MCF 10A (cell line): ENCODE measurements at places on chromosomes 12 and 14.
A peak's percentile ranks its signal among the peaks of the same experiment; 100 is the strongest.

DNA sequence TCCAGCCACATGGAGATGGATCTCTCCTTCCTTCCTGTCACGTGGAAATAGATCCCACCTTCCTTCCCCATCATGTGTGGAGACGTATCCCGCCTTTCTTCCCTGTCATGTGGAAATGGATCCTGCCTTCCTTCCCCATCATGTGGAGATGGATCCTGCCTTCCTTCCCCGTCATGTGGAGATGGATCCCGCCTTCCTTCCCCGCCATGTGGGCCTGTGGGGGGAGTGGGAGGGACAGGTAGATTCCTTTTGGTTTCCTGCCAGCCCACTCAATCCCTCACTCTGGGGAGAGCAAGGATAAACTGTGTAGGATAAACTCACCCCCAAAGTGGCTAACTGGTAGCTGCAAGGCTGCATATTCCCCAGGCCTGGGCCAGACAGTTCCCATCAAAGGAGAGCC, 31.7 kb upstream of the TDRD9 start:
- no peak overlapping the region for H3K27ac ChIP-seq
- H3K36me3 ChIP-seq: no peaks in the 10 kb centered on the region
- no peak for DNase-seq

DNA sequence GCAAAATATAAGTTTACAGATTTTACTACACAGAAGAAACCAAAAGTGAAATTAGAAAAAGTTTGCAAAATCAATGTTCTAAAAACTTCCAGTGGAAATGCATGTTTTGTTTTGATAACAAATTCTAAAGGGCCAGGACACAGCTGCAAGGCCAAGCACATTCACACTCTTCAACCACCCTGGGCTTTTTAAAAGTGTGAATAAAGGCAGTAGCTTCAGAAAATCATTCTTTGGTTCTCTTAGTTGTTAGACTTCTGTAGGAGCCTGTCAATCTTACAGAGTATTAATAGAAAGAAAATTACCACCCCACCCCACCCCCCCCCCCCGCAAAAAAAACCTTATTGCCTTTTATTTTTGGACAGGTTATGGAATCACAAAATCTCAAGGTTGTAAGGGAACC, 105.2 kb upstream of the EGLN3 start:
- no peak for DNase-seq
- peaks cover 17% of the 10 kb centered on the region for H3K4me1 ChIP-seq
- no peak overlapping the region for H3K27ac ChIP-seq
- no peak overlapping the region for H3K4me3 ChIP-seq
- no peaks in the 10 kb centered on the region for H3K36me3 ChIP-seq

GRCh38 chr14:31403707-31404106, 16.6 kb downstream of the HEATR5A start:
- no peak for DNase-seq
- no peaks in the 10 kb centered on the region for H3K27me3 ChIP-seq
- H3K27ac ChIP-seq: no peak overlapping the region
- H3K4me1 ChIP-seq: no peaks in the 10 kb centered on the region
- peaks cover 17% of the 10 kb centered on the region for H3K36me3 ChIP-seq

DNA sequence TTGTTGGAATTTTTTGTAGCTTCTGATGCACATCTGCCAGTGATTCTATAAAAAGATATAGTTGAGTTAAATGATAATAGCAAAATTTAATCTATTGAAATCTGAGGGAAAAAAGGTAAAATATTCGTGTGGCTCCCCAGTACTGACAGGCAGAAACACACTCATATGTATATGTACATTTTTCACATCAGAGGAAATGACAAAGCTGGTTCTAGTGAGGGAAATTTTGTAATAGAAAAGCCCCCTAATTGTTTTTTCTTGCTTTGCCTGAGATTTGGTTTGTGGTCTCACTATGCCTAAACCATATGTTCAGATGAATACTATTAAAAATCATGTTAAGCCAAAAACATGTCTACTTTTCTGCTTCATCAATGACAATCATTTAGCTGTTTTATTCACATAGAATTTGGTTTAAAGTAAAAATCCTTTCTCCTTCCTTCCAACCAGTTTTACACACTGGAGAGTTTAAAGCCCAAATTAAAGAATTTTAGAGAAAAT, 203.5 kb downstream of the ANO6 start:
- H3K27ac ChIP-seq: no peak overlapping the region
- H3K4me3 ChIP-seq: no peak overlapping the region
- H3K36me3 ChIP-seq: peaks cover 39% of the 10 kb centered on the region
- H3K27me3 ChIP-seq: no peaks in the 10 kb centered on the region
- DNase-seq: no peak

- DNase-seq: peak; percentile 81
- H3K4me1 ChIP-seq: no peaks in the 10 kb centered on the region
- H3K27ac ChIP-seq: no peak overlapping the region
- H3K36me3 ChIP-seq: no peaks in the 10 kb centered on the region
These were observed 1494.7 kb upstream of the TMEM132C start for GRCh38 chr12:126772171-126772864.

GRCh38 chr14:69331206-69331605, 66.9 kb downstream of the ERH start:
- H3K4me3 ChIP-seq: no peak overlapping the region
- H3K27ac ChIP-seq: no peak overlapping the region
- H3K4me1 ChIP-seq: no peaks in the 10 kb centered on the region
- DNase-seq: no peak

- no peaks in the 10 kb centered on the region for H3K27me3 ChIP-seq
- H3K4me1 ChIP-seq: no peaks in the 10 kb centered on the region
- no peak overlapping the region for H3K27ac ChIP-seq
- H3K36me3 ChIP-seq: peaks cover 100% of the 10 kb centered on the region
- H3K4me3 ChIP-seq: no peak overlapping the region
These were observed 13.9 kb upstream of the RPLP0 start for GRCh38 chr12:120214626-120215356.

DNA sequence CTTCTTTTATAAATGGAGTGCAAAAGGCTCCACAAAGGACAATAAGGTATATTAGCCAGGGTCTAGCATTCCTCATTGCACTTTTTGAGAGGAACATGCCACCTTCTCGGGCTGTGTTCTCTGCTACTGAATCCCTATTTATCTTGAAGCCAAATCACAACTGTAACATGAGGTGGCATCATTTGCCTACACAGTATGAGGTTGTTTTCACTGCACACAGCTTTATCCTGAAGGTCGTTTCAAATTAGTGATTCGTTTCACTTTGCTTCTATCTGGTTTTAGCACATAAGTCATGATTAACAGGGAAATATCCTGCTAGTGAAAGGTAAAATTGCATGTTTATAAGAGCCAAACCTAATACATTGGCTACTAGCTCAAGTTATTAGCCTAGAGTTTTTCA, 153.8 kb downstream of the SLC35F4 start:
- H3K36me3 ChIP-seq: no peaks in the 10 kb centered on the region
- peaks cover 5% of the 10 kb centered on the region for H3K4me1 ChIP-seq
- DNase-seq: no peak
- no peak overlapping the region for H3K4me3 ChIP-seq
- no peaks in the 10 kb centered on the region for H3K27me3 ChIP-seq

GRCh38 chr14:100443603-100444002, 120.5 kb downstream of the SLC25A47 start:
- H3K36me3 ChIP-seq: no peaks in the 10 kb centered on the region
- H3K4me3 ChIP-seq: no peak overlapping the region
- no peaks in the 10 kb centered on the region for H3K27me3 ChIP-seq

GRCh38 chr12:1559676-1560091, 34.7 kb downstream of the FBXL14 start:
- no peaks in the 10 kb centered on the region for H3K4me1 ChIP-seq
- no peak for DNase-seq
- no peaks in the 10 kb centered on the region for H3K36me3 ChIP-seq
- no peaks in the 10 kb centered on the region for H3K27me3 ChIP-seq
- H3K4me3 ChIP-seq: no peak overlapping the region
- H3K27ac ChIP-seq: no peak overlapping the region

DNA sequence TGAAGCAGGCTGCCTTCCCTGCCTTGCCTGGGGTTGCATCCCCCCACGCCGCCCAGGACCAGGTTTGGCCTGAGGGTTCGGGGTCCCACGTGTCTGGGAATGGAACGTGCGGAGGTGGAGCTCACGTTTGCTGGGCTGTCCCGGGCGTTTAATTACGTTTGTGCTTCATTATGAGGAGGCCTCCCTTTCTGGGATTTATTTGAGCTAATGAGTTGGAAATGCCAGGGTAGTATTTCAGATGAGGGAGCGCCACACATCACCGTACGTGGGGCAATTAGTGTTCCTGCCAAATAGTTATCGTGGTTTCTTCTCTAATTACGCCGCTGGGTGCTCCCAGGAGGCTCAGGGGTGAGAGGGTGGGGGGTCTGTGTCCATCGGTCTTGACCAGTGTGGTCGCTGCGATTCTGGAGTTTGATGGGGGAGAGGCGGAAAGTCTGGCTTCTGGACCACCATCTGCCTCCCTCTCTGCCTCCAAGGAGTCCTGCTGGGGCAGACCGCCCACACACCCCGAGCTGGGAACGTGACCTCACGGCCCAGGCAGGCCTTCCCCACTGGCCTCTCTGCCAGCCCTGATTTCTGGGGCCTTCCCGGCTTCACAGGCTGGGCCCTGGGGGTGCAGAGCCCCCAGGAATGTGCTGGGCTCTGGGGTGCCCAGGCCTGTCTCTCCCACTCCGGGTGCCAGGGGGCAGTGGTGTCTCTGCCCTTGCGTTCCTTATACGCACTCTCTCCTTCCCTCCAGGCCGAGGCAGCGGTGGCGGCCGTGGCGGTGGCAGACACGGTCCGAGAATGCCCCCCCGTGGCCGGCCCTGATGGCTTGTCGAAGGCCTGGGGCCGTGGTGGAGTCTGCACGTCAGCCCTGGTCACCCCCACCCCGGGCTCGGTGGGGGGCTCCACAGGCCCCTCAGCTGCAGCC, 18.9 kb downstream of the KIF26A start:
- peaks cover 6% of the 10 kb centered on the region for H3K4me1 ChIP-seq
- H3K27ac ChIP-seq: no peak overlapping the region
- no peak overlapping the region for H3K4me3 ChIP-seq
- H3K27me3 ChIP-seq: no peaks in the 10 kb centered on the region

DNA sequence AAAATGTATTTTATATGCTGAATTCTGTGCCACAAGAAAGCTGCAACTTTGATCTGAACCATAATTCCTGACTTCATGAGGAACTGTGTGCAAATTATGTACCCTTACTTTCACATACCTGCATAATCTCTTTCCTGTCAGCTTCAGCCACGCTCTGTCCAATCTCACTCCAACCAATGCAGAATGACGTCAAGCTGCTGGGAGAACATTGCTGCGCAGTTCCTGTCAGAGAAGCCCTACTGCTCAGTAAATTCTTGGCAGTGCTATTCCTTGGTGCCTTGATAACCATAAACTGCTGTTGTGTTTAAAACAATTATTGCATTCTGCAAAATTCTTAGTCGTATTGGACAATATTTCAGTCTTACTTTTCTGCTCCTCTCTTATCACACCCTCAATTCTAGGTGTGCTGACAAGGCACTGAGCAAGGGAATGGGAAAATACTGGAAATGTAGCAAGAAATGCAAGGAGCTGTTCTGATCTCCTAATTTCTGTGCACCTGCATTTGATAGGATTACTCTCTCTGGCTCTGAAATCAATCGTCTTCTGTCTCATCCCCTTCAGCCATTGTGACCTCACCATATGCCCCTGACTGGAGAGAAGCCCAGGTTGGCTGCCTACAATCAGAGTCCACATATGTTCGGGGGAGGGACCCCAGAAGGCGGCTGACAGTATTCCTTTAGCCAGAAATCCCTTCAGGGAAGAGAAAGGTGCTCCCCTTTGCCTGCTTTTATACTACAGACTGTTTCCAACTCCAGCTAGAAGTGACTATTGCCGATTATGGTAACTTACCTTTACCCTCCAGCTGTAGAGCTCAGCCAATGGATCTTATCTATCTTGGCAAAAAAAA, 274.9 kb upstream of the NOVA1 start:
- H3K4me3 ChIP-seq: no peak overlapping the region
- H3K4me1 ChIP-seq: peaks cover 4% of the 10 kb centered on the region
- H3K27me3 ChIP-seq: peaks cover 60% of the 10 kb centered on the region

- no peaks in the 10 kb centered on the region for H3K36me3 ChIP-seq
- no peaks in the 10 kb centered on the region for H3K27me3 ChIP-seq
- DNase-seq: peak; percentile 75
- H3K27ac ChIP-seq: no peak overlapping the region
These were observed 275.0 kb upstream of the G2E3 start for GRCh38 chr14:30283822-30284446.
